Hematopoietic multipotent progenitor cell (in vitro differentiated cells): ENCODE measurements at places on chromosomes 12 and 14. TPM values are rescaled to one million over a fixed set of nuclear protein-coding genes. Genes with fewer than 3 reads are reported as not detected.

Gene KICS2
- total RNA-seq, result 24.8 TPM

Gene USP30
- 27.2 TPM for total RNA-seq

Gene TAS2R13
- total RNA-seq, result 1.3 TPM

Gene MEG3
- total RNA-seq, result 22.4 TPM

Gene ANKS1B
- not detected for total RNA-seq

Gene LHX5
- not detected for total RNA-seq

Gene A2M
- total RNA-seq, result under 0.01 TPM

Gene C1QL4
- under 0.01 TPM for total RNA-seq

Gene GLS2
- 0.81 TPM for total RNA-seq

Gene RAD51B
- 22.4 TPM for total RNA-seq

Gene KRT83
- total RNA-seq, result not detected

Gene RPS6KL1
- 8.3 TPM for total RNA-seq

DNA sequence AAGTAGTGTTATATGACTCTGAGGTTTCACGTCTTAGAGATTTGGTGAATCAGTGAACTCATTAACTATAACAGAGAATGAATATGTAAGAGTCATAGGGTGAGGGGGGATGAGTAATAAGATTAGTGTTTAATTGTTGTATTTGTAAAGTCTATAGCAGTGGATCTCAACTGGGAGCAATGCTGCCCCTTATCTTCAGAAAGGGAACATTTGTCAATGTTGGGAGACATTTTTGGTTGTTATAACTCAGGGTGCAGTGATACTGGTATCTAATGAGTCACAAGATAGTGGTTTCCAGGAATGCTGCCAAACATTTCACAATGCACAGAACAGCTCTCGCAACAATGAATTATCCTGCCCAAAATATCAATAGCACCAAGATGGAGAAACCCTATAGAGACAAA is 1193.7 kb downstream of the GALC start:
- DNase-seq, result no peak

DNA sequence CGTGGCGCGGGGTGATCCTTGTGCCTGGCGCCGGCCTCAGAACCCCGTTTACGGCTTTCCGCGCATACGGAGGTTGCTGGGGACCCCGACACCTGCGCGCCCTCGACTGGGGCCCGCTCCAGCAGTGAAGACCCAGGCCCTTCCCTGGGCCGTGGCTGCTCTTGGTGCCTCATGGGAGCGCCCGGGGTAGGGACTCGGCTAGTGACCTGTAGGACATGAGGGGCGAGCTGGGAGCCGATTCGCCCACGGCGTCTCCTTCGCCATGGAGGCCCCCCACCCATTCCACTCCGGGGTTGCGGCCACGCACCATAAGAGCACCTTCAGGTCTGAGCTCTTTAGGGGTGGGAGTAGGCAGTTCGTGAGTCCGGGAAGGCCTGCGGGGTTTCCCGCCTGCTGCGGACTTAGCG is 14.2 kb upstream of the PAX9 start:
- DNase-seq, result no peak

DNA sequence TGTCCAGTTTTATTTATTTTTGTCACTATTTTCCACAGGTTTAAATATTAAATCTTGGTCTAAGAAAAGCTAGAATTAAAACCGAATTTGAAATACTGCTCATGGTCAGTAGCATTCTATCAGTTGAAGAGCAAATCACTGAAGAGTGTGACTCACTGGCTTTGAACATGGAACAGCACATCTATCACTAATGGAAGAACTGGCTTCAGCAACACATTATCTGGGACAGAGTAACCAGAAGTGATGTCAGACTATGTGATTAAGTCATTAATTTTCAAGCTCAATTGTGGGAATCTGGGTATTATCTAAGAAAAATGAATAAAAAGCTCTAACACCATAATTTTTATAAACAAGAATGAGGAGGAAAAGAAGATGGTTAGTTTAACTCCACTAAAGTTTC is 527.5 kb downstream of the TMTC2 start:
- no peak for DNase-seq

DNA sequence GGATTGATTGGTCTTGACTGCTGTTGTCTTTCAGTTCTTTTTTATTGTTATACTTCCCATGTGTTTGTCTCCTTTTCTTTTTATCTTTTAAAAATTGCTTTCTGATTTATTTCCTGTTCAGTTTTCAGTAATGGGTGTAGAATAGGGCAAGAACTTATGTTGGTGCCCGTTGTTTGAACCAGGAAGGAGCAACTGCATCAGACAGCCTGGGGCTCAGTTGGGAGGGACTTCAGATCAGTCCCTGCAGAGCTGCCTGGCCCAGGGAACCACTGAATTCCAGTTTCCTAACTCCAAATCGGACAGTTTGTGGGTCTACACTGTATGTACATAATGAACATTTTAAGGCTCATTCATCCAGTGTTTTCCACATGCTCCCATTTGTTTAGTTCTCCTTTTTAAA is 64.9 kb downstream of the FBXO34 start:
- no peak for DNase-seq

- DNase-seq, result no peak
Observed at GRCh38 chr12:76713986-76714385, 49.9 kb upstream of the ZDHHC17 start.

DNA sequence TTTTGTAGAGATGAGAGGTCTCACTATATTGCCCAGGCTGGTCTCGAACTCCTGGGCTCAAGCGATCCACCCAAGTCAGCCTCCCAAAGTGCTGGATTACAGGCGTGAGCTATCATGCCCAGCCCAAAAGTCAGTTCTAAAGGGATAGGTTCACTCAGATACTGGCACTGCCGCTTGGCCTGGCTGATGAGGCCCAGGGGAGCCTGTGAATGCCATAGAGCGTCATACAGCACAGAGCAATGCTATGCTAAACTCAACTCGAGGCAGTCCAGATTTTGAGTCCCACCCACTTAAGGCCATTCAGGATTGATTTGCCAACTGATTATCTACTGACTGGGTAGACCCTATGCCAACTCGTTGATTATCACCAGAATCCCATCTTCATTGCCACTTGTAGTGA is 179.4 kb downstream of the ESR2 start:
- DNase-seq, result no peak

DNA sequence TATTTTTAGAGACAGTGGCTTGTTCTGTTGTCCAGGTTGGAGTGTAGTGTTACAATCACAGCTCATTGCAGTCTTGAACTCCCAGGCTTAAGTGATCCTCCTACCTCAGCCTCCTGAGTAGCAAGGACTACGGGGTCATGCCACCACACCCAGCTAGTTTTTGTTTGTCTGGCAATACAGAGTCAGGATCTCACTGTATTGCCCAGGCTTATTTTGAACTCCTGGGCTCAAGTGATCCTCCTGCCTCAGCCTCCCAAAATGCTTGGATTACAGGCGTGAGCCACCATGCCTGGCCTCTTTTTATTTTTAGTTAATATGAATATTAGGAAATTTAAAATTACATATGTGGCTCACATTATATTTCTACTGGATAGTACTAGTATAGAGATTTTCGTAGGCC is 28.9 kb downstream of the PPTC7 start:
- DNase-seq, result no peak

DNA sequence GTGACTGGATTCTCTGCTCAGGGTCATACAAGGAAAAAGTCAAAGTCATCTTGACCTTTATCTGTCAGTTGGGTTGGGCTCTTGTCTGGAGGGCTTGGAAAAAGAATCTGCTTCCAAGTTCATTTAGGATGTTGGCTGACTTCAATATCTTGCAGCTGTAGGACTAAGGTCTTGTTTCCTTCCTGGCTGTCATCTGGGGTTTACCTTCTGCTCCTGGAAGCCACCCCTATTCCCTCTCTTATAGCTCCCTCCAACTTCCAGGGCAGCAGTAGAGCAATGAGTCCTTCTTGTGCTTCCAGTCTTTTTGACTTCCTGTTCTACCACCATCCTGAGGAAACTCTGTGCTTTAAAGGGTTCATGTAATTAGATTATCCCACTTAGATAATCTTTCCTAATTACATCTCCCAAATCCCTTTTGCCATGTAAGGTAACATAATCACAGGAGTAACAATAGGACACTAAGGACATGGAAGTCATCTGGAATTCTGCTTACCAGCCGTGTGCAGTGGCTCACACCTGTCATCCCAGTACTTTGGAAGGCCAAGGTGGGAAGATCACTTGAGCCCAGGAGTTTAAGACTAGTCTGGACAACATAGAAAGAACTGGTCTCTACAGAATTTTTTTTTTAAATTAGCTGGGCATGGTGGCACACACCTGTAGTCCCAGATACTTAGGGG is 170.7 kb upstream of the KITLG start:
- DNase-seq, result no peak

DNA sequence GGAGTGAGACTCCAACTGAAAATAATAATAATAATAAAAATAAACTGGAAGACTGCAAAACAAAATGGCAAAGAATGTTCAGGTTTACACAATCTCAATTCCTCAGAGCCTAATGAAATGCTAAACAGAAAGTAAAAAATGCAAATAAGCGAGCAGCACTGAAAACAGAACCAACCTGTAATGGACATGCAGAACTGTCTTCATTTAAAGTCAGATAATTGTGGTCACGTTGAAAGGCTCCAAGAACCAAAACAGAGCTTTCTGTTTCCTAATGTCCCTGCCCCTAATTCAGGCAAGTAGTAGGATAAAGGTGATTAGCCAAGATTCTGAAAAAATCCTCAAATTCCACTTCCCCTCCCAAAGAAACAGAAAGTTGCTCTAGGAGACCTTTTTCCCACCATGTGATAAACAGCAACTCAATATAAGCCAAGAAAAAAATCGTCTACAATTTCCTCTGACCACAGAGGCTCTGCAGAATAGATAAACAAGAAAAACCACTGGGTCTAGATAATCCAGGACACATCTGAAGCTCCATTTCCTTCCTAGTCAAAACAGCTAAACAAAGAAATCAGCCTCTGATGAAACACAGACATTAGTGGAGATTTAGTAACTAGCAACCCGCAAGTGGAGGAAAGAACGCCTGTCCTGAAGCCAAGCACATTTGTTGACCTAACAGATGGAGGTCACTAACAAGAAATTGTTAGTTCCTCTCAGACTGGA is 3.0 kb downstream of the MIS18BP1 start:
- no peak for DNase-seq

GRCh38 chr12:46773586-46774321 is 52.0 kb downstream of the SLC38A4 start:
- no peak for DNase-seq

GRCh38 chr14:91241863-91242262 is 2.6 kb downstream of the GPR68 start:
- peak; percentile 50 for DNase-seq

DNA sequence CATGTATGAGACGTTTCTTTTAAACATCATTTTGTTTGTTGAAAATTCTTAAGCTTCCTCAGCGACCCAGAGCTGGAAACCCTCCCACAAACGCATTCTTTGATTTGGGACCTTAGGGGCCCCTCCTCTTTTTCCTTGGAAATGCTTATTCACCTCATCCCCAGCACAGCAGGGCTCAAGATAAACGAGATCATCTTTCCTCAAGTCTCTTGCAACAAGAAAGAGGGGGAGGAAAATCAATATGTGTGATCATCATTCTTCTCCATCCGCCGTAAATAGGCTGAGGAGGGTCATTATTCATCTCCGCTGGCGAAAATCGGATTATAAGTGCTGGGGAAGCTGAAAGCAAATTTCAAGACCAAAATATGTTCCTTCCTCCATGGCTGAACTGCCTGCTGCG is 1415.2 kb downstream of the AACS start:
- no peak for DNase-seq

DNA sequence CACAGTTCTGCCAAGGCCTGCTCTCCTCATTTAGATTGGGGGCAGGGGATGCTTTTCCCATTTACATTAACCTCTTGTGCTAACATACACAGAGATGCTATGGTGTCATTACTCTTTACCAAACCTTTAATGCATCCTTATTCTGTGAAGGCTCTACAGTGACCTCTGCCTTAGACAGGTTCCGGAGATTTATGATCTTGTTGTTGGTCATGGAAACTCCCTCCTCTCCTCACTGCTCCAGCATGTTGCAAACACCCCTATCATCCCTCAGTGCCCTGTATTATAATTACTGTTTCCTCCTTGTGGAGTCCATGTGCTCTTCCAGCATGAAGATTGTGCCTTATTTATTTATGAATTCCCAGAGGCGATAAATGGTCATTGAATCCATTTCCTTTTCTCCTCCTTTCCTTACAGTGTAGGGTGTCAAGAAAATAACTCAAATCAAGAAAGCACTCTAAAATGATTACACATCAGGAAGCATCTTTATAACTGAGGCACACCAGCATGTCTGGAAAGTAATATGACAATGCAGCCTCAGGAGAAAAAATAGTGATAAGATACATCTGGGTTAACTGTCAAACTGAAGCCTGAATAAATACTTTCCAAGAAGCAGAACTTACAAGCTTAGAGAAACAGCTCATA is 37.8 kb downstream of the RTN1 start:
- DNase-seq, result no peak

DNA sequence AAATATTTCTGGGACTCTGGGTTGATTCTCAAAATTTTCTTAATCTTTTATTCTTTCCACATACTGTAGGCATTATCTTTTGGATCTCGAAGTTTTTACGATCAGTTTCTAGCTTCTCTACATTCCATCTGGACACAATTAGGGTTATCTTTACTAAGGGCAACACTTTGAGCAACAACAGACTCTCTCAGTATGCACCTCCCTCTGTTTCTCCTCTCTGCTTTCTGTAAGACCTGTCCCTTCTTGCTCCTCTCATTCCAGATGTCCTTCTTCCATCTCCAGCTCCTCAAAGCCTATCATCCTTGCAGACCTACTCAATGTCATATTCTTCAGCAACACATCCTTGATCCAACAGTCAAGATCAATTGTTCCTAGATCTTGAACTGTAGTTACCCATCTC is 457.0 kb downstream of the SLC6A15 start:
- no peak for DNase-seq

- DNase-seq, result no peak
Observed at GRCh38 chr14:50501642-50502041, 30.7 kb downstream of the MAP4K5 start.

- no peak for DNase-seq
Observed at GRCh38 chr14:57412341-57412740, 22.0 kb downstream of the NAA30 start.

- peak; percentile 14 for DNase-seq
Observed at GRCh38 chr12:10562306-10562933, 51.0 kb downstream of the MAGOHB start.

- no peak for DNase-seq
Observed at GRCh38 chr12:45363903-45364302, 148.0 kb downstream of the ANO6 start.

GRCh38 chr12:72295101-72295500 is 22.9 kb downstream of the TRHDE start:
- DNase-seq, result no peak

GRCh38 chr14:32341947-32342846 is 13.1 kb downstream of the AKAP6 start:
- no peak for DNase-seq

- no peak for DNase-seq
Observed at GRCh38 chr14:61700104-61700886, 5.0 kb downstream of the HIF1A start.

GRCh38 chr14:82046512-82047226 is 513.0 kb upstream of the SEL1L start:
- DNase-seq, result no peak

- DNase-seq, result no peak
Observed at GRCh38 chr14:31428011-31428410, 7.7 kb upstream of the HEATR5A start.

DNA sequence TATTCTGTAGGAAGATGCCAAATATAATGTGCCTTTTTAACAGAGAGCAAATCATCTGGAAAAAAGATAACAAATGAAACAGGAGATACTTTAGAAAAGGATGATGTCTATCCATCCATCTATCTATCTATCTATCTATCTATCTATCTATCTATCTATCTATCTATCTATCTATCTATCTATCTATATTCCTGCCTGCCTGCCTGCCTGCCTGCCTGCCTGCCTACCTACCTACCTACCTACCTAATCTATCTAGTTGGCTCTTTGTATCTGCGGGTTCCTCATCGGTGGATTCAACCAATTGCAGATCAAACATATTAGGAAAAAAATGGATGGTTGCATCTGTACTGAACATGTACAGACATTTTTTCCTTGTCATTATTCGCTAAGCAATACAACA is 11.0 kb downstream of the PTPRB start:
- no peak for DNase-seq
